ENCODE measurements at places on chromosomes 2 and 18.

- DNase-seq = no peak
These were observed 25.5 kb upstream of the SPTBN1 start for GRCh38 chr2:54430649-54431048.

DNA sequence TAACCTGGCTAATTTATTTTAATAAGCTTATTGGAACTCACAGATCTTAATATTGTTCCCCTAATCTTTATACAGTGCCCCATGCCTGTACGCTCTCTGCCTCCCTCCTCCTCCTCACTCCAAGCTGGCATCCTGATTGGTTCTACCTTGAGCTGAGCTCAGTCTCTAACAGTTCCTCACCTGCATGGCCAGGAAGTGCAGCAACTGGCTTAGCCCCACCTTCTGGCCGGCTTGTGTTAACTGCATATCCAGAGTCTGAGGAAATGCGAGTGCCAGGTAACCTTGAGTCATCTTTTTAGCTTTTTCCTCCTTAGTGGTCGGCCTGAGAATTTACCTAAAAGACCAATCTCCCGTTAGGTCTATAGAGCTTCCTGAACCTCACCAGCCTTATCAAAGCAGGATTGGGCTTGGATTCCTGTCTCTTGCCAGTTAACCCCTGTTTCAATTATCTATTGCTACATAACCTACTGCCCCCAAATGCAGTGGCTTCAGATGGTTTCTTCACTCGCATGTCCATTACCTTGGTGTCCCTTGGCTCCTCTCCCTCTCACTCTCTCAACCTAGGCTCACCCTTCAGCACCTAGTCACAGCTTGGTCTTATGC is 89.5 kb upstream of the STK39 start:
- no peak for DNase-seq

DNA sequence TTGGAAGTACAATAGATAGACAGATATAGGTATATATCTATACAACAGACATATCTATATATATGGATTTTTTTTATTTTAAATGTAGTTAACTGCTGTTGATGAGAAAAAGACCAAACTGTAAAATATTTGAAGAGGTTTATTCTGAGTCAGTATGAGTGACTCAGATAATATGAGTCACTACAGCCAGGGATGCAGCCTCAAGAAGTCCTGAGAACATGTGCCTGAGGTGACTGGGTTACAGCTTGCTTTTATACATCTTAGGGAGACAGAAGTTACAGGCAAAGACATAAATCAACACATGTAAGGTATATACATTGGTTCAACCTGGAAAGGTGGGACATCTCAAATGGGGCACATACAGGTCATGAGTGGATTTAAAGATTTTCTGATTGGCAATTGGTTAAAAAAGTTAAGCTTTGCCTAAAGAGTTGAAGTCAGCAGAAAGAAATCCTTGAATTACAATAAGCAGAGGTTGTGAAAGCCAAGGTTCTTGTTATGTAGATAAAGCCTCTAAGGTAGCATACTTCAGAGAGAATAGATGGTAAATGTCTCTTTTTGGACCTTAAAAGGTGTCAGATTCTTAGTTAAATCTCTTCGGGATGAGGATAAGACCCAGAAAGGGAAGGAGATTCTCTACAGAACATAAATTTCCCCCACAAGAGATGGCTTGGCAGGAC is 149.9 kb downstream of the RBM43 start:
- DNase-seq = no peak

GRCh38 chr18:35387152-35387571 is 10.0 kb upstream of the ZNF396 start:
- no peak for DNase-seq

DNA sequence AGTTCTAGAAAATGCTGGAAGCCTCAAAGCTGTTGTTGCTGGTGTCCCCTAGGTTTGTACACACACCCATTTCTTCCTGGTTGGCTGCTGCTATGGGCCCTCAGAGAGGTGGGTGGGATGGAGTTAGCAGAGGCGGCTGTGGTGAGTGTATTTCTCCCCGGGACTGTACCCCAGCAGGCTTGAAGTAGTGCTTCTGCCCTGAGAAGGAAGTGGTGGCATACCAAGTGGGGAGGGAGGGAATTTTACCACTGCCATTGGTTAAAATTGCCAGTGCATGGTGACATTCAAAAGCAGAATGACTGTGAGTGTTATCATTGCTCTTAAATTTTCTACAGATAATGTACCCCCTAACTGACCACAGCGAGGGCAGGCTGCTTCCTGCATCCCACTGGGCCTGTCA is 125.6 kb upstream of the CAPN13 start:
- DNase-seq = no peak
